ENCODE measurements at places on chromosomes 2 and 18. TPM values are rescaled to one million over a fixed set of nuclear protein-coding genes. Genes with fewer than 3 reads are reported as not detected.

DNA sequence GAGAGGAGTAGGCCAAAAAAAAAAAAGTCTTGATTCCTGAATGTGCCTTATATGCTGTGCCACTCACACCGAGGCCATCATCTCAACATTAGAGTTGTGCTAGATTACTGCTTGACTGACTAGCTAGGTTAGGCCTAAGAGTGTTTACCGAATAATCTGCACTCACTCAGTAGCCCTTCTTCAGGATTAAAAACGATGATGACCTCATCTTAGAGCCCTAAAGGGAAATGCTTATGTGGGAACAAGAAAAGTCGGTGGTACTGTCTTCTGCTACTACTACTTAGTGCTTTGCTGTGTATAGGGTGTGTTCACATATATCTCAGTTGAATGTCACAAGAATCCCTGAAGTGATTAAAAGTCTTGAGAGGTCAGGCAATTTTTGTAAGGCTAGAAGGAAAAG lies 54.3 kb downstream of the THOC1 start:
- DNase-seq = no peak

DNA sequence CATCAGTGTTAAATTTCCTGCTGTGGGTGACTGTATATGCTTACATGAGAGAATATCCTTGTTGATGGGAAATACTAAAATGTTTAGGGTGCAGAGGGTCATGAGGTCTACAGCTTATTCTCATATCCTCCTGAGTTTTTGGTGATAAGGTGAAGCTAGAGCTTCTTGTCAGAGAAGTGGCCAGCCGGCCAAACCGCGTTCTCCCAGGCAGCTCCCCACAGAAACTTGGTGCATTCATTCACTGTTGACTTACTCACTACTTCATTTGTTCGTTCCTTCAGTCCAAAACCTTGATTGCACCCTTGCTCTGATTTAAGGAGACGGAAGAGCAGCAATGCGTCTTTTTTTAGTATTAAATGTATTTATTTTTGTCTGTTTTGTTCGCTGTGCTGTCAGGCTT lies 8.7 kb downstream of the SNED1 start:
- DNase-seq = no peak

DNA sequence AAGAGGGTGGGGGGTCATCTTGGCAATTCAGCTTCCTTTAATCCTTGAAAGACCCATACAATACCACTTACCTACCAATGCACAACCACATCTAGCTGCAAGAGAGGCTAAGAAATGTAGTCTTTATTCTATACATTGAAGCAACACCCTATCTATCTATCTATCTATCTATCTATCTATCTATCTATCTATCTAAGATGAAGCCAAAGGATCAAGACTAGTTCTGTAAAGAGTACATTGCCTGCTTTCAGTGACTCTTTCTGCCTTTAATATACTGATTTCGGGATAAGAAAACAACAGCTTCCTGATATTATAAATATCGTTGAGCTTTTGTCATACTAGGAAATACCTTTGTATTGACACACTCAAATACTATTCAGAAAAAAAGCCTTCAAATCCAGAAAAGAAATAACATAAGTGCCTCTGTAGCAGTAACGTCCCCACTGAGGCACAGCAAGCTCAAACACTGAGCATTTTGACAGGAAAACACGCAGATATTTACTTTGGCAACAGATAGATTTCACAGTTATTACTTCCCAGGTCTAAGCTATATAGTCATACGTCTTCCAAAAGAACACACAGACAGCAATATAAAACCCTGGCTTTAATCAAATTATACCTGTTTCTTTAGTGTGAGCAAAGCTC lies 139.4 kb upstream of the SERTAD2 start:
- DNase-seq = no peak

DNA sequence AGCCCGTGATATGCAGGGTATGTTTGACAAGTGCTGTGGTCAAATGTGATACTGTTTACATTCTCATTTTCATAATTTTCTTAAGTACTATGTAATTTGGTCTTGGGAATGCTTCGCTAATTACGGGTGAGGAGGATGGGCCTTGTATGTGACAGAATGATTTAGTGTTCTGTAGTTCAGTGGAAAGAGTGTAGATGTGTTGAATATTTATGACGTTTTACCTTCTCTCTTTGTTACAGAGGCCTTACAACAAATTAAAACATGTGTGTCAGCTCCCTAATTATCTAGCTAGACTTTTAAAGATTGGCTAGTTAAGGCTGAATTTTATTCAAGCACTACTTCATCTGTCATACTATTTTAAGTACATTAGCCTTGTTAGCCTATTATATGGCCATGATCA lies 10.6 kb upstream of the CHRNA1 start:
- no peak for DNase-seq

DNA sequence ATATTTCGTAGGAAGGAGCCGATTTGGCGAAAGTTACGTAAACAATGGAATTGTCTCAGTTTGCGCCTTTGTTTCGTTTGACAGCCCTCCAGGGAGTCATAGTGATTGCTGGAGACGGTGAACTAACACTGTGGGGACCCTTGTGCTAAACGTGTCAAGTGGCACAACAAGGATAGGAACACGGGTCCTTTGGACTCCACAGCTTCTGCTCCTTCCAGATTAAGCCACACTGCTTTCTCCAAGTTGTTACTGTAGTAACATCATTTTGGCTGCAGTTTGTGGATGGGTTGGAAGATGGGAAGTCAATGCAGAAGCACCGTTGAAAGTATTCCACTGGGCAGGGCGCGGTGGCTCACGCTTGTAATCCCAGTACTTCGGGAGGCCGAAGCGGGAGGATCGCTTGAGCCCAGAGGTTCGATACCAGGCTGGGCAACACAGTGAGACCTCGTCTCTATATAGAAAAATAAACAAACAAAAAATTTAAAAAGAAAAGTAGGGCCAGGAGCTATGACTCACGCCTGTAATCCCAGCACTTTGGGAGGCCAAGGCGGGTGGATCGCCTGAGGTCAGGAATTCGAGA lies 636 bp upstream of the IMMT start:
- no peak for DNase-seq

DNA sequence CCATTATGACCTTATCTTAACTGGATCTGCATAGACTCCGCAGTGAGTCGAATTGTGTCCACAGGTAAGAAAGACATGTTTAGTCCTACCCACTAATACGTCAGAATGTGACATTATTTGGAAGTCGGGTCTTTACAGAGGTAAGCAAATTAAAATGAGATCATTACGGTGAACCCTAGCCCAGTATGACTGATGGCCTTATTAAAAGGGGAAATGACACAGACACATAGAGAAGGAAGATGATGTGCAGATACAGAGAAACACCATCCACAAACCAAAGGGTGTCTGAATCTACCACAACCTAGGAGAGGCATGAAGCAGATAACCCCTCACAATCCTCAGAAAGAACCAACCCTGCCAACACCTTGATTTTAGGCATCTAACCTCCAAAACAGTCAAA lies 135.6 kb downstream of the GALNT1 start:
- no peak for DNase-seq

- no peak for DNase-seq
These were observed 171.0 kb upstream of the CAVIN2 start for GRCh38 chr2:192017844-192018243.

DNA sequence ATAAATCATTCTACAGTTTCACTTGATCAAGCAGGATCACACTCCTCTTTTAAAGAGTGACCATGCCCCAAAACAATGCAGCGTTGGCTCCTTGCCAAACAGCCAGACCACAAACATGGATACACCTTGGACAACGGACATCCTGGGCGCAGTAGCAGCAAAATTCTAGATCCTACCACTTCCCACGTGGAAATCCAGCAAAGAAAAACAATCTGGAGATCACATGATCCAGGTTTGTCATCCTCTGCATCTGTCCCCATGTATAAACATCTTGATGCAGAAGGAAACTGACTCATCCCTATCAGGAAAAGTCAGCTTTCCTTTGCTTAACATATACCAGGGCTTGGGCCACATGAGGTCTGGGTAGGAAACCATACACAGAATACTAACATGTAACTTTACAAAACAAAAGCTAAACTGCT lies 53.1 kb downstream of the ZNF521 start:
- peak; percentile 67 for DNase-seq

DNA sequence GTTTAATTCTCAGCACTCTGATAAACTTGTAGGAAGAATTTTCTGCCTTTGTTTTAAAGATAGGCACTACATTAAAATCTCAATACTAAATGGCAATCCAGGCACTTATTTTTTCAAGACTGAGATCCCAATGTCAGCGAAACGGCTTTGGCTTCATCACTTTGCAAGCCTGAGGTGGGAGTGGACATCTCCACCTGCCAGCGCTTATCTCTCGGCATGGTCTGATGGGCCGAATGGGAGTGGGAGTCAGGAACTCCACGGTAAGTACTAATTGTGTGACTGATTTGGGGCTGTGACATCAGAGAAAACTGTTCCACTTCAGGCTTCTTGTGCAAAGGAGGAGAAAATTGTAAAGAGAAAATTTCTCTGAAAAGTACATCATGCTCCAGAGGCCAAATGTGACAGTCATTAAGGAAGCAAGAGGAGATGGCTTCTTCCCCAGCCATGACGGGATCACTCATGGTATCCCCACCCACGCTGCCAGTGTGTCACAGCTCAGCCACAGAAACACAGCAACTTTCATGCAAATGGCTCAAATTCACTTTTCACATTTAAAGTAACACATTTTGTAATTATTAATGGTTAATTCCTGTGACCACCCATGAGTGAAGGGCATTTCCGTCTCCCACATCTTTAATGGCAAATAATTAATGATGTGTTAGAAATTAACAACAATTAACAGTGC lies 385.5 kb upstream of the HNRNPA3 start:
- DNase-seq = no peak

GRCh38 chr2:240704651-240705050 lies 13.0 kb downstream of the AQP12A start:
- DNase-seq = no peak

GRCh38 chr2:241909769-241910168 lies 40.2 kb downstream of the RTP5 start:
- DNase-seq = no peak

DNA sequence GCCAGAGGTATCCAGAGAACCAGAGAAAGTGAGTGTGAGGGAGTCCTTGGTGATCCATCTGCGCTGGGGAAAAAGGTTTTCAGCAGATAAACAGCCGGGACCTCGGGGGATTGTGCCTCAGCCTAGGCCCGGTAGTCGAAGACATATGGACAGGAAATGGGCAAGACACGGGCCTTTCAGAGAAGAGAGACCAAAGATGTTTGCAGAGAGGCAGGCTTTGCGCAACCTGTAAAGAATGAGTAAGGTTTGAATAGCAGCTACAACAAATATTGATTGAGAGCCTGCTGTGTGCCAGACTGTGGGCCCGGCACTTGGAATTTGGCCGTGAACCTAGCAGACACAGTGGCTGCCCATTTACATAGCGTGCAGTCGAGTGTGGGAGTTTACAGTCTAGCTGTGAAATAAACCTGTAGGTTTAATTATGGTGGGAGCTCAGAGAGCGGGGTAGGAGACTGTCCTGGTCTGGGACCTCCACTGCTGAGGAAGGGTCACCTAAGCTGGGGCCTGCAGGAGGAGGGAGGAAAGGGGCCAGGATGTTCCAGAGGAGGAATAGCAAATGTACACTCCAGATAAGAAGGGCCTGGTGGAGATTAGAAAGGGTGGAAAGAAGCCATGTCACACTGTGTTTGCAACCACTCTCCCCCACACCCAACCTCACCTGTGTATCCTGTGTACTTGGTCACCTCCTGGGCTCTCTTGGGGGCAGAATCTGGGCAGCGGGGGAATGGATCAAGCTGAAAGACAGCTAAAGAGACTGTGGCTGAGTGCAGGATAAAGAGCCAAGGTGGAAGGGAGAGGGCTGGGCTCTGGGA lies 3.0 kb downstream of the SH2D6 start:
- no peak for DNase-seq

GRCh38 chr2:212136216-212136795 lies 402.3 kb downstream of the ERBB4 start:
- no peak for DNase-seq

GRCh38 chr18:49161627-49162026 lies 210.9 kb upstream of the SMAD7 start:
- DNase-seq = no peak

DNA sequence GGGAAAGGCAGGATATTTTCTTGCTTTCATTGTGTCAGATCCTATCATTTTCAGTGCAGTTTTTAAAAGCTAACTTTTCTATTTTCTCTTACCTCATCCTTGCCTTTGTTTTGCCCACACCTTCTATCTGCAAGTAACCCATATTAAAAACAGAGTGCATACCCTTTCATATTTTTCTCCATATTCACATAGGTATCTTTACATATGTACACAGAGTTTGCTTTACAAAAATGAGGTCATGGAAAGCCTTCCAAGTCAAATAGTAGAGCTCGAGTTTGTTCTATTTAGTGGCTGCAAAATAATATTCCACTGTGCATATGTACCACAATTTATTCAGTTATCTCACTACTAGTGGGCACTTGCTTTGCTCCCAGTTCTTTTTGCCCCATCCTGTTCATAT lies 3.9 kb upstream of the DHRS9 start:
- DNase-seq = no peak

DNA sequence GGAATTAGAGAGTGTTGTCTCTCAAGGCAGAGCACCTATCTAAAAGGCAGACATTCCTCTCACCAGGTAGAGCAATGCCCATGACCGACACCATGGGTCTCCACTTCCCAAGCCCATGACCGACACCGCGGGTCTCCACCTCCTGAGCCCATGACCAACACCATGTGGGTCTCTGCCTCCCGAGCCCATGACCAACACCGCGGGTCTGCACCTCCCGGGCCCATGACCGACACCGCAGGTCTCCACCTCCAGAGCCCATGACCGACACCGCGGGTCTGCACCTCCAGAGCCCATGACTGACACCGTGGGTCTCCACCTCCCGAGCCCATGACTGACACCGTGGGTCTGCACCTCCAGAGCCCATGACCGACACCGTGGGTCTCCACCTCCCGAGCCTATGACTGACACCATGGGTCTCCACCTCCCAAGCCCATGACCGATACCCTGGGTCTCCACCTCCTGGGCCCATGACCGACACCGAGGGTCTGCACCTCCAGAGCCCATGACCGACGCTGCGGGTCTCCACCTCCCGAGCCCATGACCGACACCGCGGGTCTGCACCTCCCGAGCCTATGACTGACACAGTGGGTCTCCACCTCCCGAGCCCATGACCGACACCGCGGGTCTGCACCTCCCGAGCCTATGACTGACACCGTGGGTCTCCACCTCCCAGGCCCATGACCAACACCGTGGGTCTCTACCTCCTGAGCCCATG lies 262.4 kb upstream of the SALL3 start:
- no peak for DNase-seq

GRCh38 chr18:58915006-58915799 lies 50.5 kb downstream of the ZNF532 start:
- no peak for DNase-seq

DNA sequence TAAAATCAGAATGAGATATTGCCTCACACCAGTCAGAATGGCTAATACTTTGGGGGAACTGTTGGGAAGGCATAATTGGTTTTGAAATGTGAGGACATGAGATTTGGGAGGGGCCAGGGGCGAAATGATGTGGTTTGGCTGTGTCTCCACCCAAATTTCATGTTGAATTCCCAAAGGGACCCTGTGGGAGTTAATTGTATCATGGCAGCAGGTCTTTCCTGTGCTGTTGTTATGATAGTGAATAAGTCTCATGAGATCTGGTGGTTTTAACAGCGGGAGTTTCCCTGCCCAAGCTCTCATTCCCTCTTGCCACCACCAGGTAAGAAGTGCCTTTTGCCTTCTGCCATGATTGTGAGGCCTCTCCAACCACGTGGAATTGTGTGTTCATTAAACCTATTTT lies 59.6 kb downstream of the CSRNP3 start:
- DNase-seq = no peak

Gene GKN2
- not detected for polyA plus RNA-seq

Gene G6PC2
- polyA plus RNA-seq = not detected

Gene SCYGR4
- polyA plus RNA-seq = not detected

Gene MEIS1
- polyA plus RNA-seq = 15.0 TPM

Gene OXER1
- 4.3 TPM for polyA plus RNA-seq

Gene ZSWIM2
- not detected for polyA plus RNA-seq

Gene ALLC
- polyA plus RNA-seq = 0.20 TPM

Gene SLC9A2
- polyA plus RNA-seq = 2.3 TPM
